ENCODE measurements at places on chromosomes 13 and 19.
A peak's percentile ranks its signal among the peaks of the same experiment; 100 is the strongest.

DNA sequence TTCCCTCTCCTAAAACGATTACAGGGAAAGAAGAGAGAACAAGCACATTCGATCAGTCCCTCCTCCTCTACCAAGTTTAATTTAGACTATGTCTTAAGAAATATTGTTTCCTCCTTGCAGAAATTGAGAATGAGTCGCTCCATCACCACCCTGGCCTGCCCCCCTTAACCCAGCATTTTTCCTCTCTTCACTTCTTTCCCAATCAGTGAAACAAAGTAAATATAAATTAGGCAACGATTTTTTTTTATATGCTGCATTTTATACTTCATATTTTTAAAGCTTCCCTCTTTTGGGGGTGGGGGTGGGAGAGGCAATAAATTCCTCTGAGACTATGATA lies 300.0 kb downstream of the SPRY2 start:
- no peak for DNase-seq

DNA sequence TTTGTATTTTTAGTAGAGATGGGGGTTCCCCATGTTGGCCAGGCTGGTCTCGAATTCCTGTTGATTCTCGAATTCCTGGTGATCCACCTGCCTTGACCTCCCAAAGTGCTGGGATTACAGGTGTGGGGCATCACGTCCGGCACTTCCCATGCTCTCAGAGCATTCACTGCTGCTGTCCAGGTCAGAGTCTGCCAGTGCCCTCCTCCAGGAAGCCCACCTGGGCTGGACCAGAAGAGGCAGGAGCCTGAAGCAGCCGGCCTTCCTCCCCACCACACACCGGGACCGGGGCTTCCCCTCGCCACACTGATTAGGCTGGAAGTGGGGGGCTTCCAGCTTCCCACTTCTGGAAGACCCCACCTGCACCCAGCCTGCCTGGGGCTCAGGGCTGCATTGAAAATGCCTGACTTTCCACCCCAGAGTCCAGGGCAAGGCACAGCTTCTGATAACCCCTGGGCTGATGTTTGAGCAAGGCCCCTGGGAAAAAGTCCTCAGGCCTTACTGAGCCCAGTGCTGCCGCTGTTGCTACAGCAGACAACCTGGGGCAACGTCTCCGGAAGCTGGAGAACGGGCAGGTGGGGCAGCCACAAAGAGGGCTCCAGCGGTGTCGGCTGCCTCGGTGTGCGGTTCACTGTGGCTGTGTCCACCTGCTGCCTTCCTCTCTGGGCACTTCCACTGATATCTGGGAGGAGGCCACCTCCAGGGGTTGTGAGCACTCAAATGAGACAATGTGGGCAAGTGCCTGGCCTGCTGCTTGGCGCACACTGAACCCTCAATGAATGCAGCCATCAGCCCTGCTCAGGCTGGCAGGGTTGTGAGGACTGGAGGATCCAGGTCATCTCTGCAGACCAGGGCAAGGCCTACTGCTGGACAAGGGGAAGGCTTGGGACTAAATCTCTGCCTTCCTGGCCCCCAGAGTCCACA lies 22.6 kb downstream of the CEBPA start:
- no peak for DNase-seq

DNA sequence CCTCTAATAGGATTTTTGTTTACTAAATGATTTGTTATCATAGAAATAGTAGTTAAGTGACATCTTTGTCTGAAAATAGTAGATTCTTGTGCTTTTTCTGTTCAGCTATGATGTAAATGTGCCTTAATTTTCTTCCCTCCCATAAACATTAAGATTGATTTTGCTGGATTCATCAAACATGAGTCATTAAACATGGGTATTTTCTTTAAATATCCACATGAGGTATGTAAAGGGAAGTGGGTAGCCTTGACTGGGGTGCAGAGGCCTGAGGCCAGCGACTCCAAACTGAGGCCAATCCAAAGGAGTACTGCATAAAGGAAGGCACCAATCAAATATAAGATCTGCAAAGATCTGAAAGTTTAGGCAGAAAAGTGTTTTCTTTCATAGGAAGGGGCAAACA lies 3.7 kb downstream of the ZNF136 start:
- no peak for DNase-seq

GRCh38 chr13:32051156-32051555 lies 19.6 kb downstream of the FRY start:
- DNase-seq, result no peak

DNA sequence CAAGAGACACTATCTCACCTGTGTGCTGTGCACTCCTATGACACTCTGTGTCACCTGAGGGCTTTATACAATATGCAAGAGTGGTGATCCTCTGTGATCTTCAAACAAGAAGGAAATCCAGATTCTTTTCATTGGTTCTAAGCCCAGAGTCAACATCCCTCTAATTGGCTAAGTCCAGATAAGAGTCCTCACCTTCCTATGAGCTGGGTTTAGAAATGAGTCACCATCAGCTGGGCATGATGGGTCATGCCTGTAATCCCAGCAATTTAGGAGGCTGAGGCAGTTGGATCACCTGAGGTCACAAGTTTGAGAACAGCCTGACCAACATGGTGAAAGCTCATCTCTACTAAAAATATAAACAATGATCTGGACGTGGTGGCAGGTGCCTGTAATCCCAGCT lies 144.4 kb downstream of the ZNF675 start:
- no peak for DNase-seq

DNA sequence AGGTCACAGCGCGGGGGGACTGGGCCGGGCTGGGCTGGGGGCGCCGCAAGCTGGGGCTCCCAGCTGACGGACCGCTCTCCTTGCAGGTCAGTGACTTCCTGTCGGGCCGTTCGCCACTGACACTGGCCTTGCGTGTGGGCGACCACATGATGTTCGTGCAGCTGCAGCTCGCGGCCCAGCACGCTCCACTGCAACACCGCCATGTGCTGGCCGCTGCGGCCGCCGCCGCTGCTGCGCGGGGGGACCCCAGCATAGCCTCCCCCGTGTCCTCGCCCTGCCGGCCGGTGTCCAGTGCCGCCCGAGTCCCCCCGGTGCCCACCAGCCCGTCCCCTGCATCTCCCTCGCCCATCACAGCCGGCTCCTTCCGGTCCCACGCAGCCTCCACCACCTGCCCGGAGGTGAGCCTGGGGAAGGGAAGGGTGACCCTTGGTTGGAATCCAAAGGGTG lies 5.7 kb downstream of the MIDN start:
- peak; percentile 50 for DNase-seq

DNA sequence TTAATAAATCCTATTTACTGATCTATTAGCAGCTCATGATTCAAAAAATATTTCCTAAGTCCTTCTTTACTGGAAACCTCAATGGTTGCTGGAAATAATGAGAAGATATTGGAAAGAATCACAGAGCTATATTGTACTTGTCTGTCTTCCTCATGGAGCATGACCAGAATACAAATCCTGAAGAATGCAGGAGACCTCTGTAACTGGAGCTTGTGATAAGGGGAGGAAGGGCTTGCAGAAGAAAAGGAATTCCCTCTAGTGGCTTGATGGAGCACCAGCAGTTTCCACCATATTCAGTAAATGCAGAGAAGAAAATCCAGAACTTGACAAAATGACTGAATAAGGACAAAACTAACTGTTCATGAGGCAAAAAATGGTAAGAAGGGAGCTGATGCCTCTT lies 1333.1 kb downstream of the EFNB2 start:
- peak; percentile 27 for DNase-seq

DNA sequence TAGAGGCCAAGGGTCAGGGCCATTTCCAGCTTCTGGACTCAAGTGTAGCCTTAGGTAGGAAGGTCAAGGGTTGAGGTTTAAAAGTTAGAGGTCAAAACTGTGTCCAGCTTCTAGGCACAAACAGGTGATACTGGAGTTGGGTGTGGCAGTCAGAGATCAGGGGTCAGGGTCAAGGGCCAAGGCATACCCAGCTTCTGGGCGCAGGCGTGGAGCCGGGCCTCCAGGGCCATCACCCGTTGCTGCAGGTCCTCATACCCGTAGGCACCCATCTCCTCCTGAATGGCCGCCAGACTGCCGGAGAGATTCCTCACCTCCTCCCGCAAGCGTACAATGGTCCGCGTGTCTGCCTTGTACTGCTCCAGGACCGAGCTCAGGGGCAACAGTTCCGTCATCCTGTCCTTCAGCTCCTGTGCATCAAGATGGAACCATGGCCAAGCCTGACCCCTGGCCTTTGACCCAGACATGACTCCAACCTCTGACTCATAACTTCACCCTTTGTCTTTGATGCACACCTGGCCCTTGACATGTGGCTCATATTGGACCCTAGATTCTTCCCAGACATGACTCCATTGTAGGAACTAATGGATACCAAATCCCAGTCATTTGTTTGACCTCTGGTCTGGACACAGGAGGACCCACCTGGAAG lies 22.1 kb downstream of the PIN1 start:
- DNase-seq, result no peak

DNA sequence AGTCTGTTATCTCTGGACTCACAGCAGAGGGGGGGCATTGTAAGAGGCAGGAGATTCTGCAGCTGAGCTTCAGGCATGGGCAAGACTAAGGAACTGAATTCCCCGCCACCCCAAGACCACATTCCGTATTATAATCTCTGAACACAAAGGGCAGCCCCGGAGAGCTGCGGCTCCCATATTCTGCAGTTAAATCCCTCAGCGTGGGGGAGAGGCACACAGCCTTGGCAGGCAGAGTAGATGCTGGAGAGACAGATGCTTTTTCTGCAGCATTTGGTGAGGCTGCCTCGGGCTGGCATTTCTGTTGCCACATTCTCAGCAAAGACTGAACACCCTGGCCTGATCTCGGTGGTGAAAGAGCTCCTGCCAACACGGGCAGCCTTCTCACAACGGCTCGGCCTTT lies 12.9 kb downstream of the CHAF1A start:
- peak; percentile 42 for DNase-seq

DNA sequence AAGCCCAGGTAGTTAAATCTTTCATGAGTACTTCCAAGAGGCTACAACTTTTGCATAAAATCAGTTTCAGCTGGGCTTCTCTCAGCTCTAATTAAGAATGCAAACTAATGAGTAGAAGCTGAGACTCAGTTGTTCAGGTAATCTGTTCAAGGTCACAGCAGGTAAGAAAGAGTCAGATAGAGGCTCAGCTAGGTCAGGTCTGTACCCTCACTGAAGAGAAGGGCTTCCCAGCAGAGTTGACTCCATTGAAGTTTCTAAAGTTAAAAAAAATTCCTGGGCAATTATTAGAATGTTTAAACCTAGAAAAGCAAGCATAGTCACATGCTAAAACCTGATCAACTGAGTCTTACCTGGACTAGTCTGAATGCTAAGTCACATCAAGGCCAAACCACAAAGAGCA lies 42.1 kb downstream of the ESD start:
- no peak for DNase-seq

- DNase-seq, result peak; percentile 26
Observed at GRCh38 chr13:38366954-38367645, 17.4 kb downstream of the UFM1 start.

GRCh38 chr19:11767633-11768133 lies 883 bp downstream of the ZNF441 start:
- peak; percentile 45 for DNase-seq

DNA sequence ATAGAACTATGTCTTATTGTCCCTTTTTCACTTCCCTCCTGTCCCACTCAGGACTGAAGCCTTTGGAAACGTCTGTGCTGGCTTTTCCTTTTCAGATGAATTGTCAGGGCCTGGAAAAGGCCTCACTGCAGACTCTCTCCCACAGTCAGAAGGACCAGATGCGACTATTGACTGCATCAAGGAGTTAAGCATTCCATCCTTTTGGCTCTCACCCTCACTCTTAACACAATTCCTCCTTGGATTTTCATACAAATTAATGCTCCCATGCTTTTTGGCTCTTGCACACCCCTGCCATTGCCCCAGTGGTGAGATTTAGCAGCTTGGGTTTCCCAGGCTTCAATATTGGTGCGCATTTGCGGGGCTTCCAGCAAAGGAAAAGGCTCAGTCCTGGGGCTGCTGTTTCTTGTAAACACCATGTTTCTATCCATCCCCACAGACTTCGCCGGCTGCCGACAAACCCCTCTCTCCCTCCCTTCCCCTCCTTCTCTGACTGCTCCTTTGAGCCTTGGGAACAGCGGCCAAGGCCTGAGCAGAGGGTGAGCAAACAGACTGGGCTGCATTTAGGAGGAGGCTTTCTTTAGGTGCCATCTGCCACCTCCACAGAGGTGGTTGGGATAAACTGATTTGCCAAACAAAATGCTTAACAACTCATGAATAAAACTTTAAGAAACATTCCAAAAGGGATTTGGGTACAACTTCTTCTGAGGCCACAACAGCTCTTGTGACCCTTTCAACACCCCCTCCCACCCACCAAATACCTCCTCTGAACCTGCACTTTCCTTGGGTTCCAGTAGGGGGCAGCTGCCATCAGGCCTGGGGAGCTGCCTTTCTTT lies 48.6 kb upstream of the PCDH8 start:
- no peak for DNase-seq
